ENCODE measurements at places on chromosomes 13 and 19.
A peak's percentile ranks its signal among the peaks of the same experiment; 100 is the strongest.

GRCh38 chr13:30422054-30422839 lies at the start of gene UBE2L5:
TSS of gene UBE2L5 (plus strand) at chr13:30422493. CDS start at chr13:30427991, 5,498 bp downstream.
- no peaks in the 10 kb centered on the region for H3K36me3 ChIP-seq
- H3K27ac ChIP-seq: peak within 1 kb of the TSS; percentile 87
- H3K4me1 ChIP-seq: peaks cover 22% of the 10 kb centered on the region
- H3K4me3 ChIP-seq: peak within 1 kb of the TSS; percentile 95
- DNase-seq: peak; percentile 59

DNA sequence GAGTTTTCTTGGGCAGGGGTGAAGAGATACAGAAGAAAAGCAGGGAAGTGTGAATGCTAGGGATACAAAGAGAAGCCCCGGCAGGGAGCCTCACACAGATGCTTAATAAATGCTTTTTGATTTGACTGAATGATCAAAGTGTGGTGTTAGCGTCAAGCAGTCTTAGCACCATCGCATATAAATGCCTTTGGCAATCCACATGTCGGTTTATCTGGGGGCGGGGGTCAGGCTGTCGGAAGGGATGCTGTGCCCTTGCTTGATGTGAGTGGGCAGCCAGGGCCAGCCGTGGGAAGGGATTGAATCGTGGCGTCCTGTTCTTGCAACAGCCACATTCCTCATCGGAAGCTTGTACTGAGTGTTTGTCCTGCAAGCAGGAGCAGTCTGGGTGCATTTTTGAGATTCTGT lies 173.1 kb downstream of the LACC1 start:
- DNase-seq: no peak
- no peaks in the 10 kb centered on the region for H3K36me3 ChIP-seq
- H3K4me1 ChIP-seq: no peaks in the 10 kb centered on the region
- H3K27me3 ChIP-seq: peaks cover 15% of the 10 kb centered on the region
- no peak overlapping the region for H3K4me3 ChIP-seq

DNA sequence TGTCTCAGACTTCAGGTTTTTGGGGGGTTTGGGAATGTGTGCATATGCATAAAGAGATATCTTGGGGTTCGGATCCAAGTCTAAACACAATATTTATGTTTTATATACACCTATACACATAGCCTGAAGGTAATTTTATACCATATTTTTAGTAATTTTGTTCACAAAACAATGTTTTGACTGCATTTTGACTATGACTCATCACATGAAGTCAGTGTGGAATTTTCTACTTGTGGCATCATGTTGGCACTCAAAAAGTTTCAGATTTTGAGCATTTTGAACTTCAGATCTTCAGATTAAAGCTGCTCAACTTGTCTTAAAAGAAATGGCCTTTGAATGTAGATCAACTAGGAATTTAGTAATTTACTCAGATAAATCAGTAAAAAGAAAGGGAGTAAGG lies 712.9 kb upstream of the GPC6 start:
- H3K27ac ChIP-seq: no peak overlapping the region
- no peak for DNase-seq
- no peak overlapping the region for H3K4me3 ChIP-seq
- no peaks in the 10 kb centered on the region for H3K36me3 ChIP-seq
- no peaks in the 10 kb centered on the region for H3K27me3 ChIP-seq

- peaks cover 3% of the 10 kb centered on the region for H3K27me3 ChIP-seq
- no peak for DNase-seq
- H3K4me1 ChIP-seq: peaks cover 28% of the 10 kb centered on the region
- no peak overlapping the region for H3K27ac ChIP-seq
Observed at GRCh38 chr13:113882716-113883115, 18.8 kb upstream of the GAS6 start.

DNA sequence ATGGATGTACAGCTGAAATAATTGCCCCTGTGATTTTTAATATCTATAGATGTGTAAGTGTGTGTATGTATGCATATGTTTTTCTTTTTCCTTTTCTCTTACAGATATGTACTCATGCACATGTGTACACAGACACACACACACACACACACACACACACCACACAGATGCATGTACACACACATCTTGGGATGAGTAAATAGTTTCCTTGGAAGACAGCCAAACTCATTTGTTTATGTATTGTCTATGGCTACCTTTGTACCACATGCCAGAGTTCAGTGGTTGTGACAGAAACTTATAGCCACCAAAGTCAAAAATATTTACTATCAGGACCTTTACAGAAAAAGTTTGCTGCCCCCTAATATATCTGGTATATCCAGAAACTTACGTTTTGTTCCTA lies 192.6 kb downstream of the MAB21L1 start:
- no peaks in the 10 kb centered on the region for H3K27me3 ChIP-seq
- H3K27ac ChIP-seq: no peak overlapping the region
- H3K36me3 ChIP-seq: no peaks in the 10 kb centered on the region
- DNase-seq: no peak
- no peaks in the 10 kb centered on the region for H3K4me1 ChIP-seq

DNA sequence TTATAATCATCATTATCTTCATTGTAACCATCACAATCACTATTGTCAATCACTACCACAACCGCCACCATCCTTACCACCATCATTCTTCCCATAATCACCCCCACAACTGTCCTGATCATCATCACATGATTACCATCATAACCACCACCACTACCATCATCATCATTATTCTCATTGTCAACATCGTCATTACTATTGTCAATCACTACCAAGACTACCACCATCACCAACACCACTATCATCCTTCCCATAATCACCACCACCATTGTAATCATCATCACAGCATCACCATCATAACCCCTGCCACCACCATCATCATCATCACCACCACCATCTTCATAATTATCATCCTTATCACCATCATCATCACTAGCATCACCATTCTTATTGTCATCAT lies 55.2 kb downstream of the MBD3L1 start:
- DNase-seq: no peak
- H3K4me3 ChIP-seq: no peak overlapping the region
- no peaks in the 10 kb centered on the region for H3K27me3 ChIP-seq
- H3K4me1 ChIP-seq: no peaks in the 10 kb centered on the region
- H3K36me3 ChIP-seq: peaks cover under 1% of the 10 kb centered on the region
- H3K27ac ChIP-seq: no peak overlapping the region

DNA sequence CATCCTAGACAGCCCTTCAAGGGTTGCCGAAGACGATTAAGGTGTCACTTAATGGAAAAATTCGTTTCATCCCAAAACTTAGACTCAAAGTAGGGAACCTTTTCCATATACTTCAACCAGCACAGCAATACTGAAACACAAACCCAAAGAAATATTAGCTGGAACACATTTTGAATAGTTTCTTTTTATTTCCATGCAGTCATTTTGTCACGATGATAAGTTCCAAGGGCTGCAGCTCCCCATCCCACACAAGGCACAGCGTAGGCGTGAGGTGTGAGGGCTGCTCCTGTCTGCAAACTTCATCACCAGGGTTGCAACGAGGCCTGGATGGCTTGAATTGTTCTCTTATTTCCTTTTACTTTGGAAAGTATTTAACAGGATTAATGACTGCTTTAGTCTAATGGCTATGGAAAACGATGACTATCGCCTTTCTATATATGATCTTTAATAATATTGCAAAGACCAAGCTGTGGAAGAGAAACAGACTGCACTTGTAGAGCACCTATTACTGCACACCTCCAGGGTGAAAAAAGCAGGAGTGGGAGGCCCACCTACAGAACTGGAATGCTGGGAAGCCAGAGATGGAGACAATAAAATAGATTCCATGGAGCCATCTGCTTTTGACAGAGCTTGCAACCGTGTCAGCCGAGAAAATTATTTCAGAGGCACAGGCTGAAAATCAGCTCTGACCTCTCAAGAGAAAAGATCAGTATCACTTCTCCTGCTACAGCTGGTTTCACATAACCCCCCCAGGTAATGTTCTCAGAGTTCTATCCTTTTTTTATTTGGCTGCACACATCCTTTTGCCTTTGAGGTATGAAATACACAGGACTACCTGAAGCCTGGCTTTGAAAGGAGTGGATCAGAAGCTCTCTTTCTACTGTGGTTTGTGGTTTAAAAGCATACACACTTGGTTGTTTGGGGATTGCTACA lies 274.5 kb upstream of the NBEA start:
- no peaks in the 10 kb centered on the region for H3K36me3 ChIP-seq
- H3K27ac ChIP-seq: no peak overlapping the region
- no peak overlapping the region for H3K4me3 ChIP-seq
- no peak for DNase-seq
- no peaks in the 10 kb centered on the region for H3K4me1 ChIP-seq
- H3K27me3 ChIP-seq: no peaks in the 10 kb centered on the region

- no peak for DNase-seq
- H3K36me3 ChIP-seq: no peaks in the 10 kb centered on the region
- H3K4me1 ChIP-seq: peaks cover 2% of the 10 kb centered on the region
- H3K27me3 ChIP-seq: peaks cover 14% of the 10 kb centered on the region
- H3K27ac ChIP-seq: no peak overlapping the region
Observed at GRCh38 chr13:109870696-109871370, 84.5 kb upstream of the IRS2 start.

DNA sequence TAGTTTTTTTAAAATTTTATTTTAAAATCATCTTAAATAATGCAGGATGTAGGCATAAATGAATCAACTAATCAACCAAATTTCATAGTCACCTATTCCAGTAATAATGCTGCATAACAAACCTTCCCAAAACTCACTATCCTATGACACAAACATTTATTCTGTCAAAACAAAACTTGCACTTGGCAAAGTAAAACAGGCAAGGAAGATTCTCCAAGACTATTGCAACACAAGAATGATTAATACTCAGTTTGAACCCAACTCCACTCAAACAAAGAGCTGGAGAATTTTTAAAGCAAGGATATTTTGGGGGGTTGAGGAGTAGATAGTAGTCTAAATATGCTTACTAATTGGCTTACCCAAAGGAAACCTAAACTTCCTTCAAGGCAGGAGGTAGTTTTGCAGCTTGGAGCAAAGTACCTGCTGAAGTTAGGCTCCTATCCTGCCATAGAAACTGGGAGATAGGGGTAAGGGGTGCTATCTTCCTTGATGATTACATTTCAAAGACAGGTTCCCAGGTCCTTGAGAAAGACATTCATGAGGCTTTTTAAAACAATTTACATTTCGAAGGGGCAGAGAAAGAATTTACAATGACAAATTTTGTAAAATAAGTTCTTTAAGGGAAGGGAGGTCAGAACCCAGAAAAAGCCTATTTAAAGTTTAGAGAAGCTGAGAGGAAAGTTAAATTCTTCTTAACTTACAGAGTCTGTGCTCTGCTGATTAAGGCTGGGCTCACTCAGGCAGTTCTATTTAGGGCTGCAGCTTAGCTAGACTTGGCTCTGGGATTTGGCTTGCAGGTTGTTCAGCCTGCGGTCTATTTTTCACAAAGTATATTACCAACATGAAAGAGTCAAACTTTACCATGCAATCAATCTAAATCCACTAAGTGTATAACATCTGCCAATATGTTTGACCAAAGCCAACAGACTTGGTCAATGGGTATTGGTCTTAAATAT lies 549.0 kb downstream of the KCTD12 start:
- peaks cover 1% of the 10 kb centered on the region for H3K27me3 ChIP-seq
- no peaks in the 10 kb centered on the region for H3K4me1 ChIP-seq
- no peak overlapping the region for H3K27ac ChIP-seq

DNA sequence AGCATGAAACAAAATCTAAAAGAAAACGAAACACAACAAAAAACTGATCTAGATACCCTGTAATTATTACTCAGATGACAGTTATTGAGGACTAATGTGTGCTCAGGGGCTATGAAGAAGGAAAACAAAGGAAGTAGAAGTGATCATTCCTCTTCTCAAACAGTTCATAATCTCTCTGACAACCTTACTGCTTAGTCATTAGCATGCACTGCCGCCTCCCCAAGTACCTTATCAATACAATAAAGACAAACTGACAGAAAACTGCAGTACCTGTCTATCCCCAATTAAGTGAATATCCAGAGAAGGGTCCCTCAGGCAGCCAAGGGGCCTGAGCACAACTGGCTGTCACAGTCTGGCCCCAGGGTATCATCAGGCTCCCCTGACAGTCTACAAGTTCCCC lies 22.0 kb upstream of the POU4F1 start:
- H3K27ac ChIP-seq: no peak overlapping the region
- no peak overlapping the region for H3K4me3 ChIP-seq
- DNase-seq: no peak

- no peaks in the 10 kb centered on the region for H3K36me3 ChIP-seq
- no peak for DNase-seq
- no peaks in the 10 kb centered on the region for H3K4me1 ChIP-seq
- H3K4me3 ChIP-seq: no peak overlapping the region
Observed at GRCh38 chr19:33698576-33699435, 77.1 kb downstream of the CHST8 start.

DNA sequence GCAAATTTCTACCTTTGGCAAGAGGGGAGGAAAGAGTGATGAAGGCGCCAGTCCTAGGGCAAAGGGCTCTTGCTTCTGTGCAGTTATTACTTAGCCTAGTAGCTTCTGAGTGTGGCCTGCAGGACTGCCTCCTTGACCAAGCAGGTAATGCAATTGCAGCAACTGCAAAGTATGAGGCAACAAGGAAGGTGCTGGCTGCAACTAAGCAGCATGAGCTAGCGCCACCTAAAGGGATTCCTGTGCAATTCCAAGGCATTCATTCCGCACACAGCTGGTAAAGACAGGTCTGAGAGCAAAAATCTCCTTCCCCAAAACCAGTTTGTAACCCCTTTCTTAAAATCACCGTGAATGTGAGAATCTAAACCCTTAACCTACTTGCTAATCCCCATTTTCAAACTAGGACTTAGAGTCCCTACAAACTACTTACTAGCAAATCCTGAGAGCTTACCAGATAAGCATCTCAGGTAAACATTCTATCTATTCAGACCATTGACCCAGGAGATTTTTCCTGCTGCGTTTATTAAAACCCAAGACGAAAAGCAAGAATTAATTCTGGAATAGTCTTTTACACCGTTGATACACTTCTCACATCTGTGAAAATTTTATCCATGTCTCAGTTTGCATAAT lies 62.9 kb downstream of the DCT start:
- DNase-seq: no peak
- H3K36me3 ChIP-seq: peaks cover 26% of the 10 kb centered on the region

DNA sequence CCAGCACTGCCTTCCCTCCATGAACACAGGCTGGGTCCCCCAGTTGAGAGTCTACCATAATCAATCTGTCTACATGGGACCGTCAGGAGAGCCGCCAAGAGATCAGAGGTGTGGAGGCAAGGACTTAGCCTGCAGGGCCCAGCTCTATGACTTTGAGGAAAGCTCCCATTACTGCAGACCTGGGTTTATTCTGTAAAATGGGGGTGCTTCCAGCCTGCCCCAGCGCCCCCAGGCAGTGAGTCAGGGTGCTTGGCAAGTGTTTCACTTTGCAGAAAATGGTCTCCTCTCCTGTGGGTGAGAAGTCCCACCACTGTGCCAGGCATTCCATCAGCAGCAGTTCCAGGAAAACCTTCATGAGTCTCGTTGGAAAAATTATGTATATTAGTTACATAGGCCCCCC lies 75.5 kb upstream of the VSTM2B start:
- peaks cover 7% of the 10 kb centered on the region for H3K27me3 ChIP-seq
- DNase-seq: no peak
- no peaks in the 10 kb centered on the region for H3K4me1 ChIP-seq
- H3K4me3 ChIP-seq: no peak overlapping the region
- no peaks in the 10 kb centered on the region for H3K36me3 ChIP-seq

- no peaks in the 10 kb centered on the region for H3K27me3 ChIP-seq
- H3K4me1 ChIP-seq: no peaks in the 10 kb centered on the region
- no peaks in the 10 kb centered on the region for H3K36me3 ChIP-seq
- no peak overlapping the region for H3K27ac ChIP-seq
- no peak for DNase-seq
- H3K4me3 ChIP-seq: no peak overlapping the region
Observed at GRCh38 chr13:59633290-59633689, 530.4 kb downstream of the DIAPH3 start.

Measured in naive thymus-derived CD8-positive, alpha-beta T cell (primary cell).